Putamen (tissue), 1 donor: ENCODE measurements at places on chromosomes 13 and 19.

- no peak for DNase-seq
These were observed 31.2 kb downstream of the C13orf46 start for GRCh38 chr13:113942591-113943103.

DNA sequence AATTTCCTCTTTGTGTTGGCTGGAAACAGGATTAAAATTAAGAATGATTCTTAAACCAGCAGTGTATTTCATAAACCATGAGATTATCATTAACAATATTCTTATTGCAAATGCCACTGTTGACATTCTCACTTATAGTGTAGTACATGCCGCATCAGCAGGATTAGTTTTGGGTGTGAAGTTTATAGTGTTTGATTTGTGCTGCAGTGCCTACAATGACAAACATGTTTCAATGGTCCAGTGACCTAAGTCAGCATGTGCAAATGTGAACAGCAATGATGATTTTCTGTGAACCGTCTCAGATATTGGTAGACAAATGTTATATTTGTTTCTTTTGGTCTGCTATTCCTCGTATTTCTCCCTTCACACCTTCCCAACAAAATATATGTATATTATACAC is 49.8 kb upstream of the TDRD3 start:
- DNase-seq, result no peak

DNA sequence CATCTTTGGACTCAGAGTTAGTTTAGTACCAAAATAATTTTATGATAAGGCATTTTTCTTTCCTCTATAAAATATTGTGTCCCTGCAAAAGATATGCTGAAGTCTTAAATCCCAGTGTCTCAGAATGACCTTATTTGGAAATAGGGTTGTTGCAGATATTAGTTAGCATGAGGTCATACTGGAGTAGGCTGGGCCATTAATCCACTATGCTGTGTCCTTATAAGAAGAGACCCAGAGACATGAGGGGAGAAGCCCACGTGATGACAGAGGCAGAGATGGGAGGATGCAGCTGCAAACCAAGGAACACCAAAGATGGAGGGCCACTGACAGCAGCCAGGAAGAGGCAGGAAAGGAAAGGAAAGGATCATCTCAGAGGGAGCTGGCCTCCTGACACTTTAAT is 6.4 kb downstream of the POGLUT2 start:
- DNase-seq, result no peak

DNA sequence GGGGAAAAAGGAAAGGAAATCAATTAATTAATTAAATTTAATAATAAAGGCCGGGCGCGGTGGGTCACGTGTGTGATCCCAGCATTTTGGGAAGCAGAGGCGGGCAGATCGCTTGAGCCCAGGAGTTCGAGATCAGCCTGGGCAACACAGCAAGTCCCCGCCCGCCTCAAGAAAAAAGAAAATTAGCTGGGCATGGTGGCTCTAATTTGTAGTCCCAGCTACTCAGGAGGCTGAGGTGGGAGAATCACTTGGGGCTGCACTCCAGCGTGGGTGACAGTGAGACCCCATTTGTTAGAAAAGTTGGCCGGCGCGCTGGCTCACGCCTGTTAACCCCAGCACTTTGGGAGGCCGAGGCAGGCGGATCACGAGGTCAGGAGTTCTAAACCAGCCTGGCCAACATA is 733 bp upstream of the CD320 start:
- DNase-seq, result no peak

DNA sequence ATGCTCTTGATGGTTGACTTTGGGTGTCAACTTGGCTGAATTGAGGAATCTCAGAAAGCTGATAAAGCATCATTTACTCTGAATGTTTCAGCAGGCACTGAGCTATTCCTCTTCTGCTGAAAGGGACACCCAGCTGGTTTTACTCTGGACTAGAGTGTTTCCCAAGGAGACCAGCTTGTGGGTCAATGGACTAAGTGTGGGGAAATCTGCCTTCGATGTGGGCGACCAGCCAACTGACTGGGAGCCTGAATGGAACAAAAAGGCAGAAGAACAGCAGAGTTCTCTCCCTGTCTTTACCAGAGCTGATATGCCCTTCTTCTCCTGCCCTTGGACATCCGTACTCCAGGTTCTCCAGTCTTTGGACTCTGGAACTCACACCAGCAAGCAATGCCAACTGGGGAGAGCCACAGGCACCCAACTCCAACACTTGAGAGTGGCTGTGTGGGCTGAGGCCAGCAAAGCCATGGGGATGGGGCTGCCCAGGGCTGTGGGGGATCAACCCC is 32.2 kb downstream of the MRPL57 start:
- no peak for DNase-seq

DNA sequence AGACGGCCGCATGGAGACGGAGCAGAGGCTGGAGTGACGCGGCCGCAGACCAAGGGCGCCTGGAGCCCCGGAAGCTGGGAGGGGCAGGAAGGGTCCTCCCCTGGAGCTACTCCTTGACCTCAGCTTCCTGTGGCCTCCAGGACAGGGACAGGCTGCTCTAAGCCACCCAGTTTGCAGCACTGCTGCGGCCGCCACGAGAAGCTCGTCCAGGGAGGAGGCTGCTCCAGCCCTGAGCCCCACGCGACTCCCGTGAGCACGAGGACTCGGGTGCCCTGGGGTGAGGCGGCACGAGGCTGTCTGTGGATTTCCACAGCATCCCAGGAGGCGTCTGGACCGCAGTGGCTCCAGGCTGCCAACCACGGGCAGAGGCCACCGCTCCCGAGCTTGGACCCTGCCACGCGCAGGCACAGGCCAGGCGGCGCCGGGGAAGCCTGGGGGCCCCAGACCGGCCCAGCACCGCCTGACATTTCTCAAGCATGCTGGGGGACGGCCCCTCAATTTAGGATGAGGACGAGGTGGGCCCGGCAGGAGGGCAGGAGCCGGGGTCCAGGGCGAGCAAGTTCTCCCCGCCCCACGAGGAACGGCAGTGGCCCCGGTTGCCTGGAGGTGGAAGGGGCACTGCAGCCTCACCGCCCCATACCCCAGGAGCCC is 10.7 kb downstream of the SBNO2 start:
- DNase-seq, result no peak
